Cortex of kidney (tissue), 1 donor: ENCODE measurements at places on chromosomes 5 and 9.

- DNase-seq, result no peak
Observed at GRCh38 chr9:122988920-122989621, 44.4 kb upstream of the GPR21 start.

DNA sequence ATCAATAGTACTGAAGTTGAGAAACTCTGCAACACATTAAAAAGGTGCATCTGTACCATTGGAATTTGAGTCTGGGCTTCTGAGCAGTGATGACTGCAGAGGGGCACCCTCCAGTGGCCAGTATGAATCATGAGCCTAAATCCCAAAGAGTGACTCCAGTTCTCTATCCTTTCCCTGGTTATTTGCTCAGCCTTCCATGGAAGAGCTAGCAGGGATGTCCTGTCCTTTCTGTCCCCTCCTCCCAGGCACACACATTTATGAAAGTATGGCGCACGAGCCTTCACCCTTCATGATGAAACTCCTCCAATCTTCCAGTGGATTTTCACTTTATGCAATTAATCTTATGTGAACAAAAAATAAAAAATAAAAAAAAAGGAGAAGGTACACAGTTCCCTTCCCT lies 81.0 kb downstream of the ESM1 start:
- no peak for DNase-seq

DNA sequence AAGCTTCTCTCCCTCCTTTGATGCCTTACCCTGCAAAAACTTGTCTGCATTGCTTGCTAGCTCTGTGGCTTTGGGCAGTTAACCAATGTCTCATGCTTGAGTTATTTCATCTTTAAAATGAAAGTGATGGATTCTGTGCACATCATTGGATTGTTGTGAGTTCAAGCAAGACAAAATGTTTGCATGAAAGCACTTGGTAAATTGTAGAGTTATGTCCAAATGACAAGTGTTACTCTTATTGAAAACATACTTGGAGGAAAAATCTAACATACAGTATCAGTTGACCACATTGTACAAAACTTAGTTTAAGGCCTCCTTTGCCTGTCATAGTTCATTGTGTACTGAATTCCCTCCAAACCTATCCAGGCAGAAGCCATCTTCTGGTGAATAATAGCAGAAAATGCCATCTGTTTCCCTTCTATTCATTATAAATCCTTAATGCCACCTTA lies 30.0 kb downstream of the TGFBR1 start:
- no peak for DNase-seq

DNA sequence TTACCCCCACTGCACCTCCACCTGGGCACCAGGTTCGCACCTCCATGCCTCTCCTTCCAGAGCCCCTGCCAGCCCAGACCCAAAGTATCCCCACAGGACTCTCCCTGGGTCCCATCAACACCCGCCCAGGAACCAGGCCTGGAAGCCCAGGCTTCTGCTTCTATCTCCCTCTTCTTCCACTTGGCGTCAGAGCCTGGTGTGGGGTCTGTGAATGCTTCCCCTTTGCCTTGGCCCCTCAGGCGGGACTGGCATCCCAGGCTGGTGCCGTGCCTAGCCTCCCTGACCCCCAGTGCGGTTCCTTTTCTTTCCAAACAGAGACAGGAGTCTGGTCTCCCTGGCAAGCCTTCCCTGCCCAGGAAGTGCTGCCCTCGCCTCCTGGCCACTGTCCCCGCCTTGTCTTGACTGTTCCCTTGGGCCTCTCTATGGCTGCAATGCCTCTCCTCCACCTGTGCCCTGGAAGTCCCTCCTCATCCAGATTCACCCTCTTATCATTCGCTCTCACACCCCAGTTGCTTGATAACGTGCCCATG lies 7.8 kb upstream of the TBC1D9B start:
- no peak for DNase-seq

DNA sequence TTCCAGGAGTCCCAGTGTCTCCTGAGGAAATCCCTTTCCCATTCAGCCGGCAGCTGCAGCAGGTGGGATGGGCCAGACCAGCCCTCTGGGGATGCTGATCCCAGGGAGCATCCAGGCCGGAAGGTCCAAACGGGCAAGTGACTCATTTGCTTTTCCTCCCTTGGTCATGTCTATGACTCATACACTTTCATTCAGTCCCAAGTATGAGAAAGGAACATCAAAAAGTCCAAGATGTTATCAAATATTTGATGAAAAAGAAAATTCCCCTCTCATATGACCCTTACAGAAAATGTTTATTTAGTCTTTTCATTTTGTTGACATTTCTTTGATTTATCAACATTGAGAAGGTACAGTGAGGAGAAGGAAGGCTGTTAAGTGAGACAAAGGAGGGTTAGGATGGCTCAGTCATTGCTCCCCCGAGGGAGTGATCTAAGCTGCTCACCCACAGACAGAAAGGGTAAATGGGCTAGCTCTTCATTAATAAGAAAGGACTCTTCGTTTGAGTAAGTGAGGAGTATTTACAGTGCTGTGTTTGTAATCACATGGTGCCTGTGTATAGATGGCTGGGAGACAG lies 117.6 kb upstream of the ANKRD55 start:
- no peak for DNase-seq

- DNase-seq, result no peak
Observed at GRCh38 chr5:139795074-139796001, at the start of gene PSD2. Gene PSD2, plus strand, starts transcription at chr5:139795808. Its CDS starts 13,633 bp downstream, at chr5:139809441.

GRCh38 chr5:22390888-22391287 lies 462.3 kb downstream of the CDH12 start:
- no peak for DNase-seq

DNA sequence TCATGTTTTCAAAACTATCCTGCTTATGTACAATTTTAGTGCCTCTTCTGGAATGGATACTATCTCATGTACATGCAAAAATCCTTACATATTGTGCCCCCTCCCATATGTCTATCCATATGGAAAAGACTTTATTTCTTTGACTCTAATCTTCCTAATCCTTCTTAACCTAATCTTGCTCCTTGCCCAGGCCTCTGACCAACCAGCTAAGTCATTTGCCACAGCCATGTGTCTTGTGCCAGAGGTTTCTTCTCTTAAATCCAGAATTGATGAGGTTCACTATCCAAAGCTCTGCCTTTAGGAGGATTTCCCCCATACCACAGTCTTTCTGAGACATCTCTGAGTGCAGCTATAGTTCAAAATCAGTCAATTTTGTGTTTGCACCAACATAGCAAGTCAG lies 68.9 kb upstream of the RNF180 start:
- no peak for DNase-seq

GRCh38 chr5:178165581-178165980 lies 11.9 kb upstream of the NHP2 start:
- no peak for DNase-seq

DNA sequence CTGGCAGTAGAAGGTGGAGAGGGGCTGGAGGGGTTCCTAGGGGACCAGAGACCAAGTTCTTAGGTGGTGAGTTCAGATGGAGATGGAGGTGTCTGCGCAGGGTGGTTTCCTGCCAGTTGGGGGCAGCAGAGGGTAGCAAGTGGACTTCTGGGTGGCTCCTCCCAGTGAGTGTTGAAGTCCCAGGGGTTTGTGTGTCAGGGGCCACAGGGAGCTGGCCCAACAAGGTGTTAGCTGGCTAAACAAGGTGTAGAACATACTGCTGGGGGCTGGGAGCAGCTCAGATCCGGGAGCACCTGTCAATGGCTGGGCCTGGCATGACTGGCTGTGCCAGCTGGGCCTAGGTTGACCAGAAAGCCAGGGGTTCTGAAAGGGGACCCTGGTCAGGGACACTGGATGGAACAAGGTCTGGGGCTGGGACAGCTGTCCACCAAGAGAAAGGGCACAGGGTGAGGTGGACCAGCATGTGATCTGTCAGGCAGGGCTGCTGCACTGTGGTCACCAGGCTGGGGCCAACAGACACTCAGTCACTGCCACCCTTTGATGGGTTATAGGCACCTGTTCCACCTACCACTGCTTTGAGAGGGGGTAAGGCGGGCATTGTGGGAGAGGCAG lies 35.6 kb downstream of the DAB2IP start:
- DNase-seq, result no peak

- DNase-seq, result no peak
Observed at GRCh38 chr5:172149073-172149472, 39.0 kb downstream of the STK10 start.

DNA sequence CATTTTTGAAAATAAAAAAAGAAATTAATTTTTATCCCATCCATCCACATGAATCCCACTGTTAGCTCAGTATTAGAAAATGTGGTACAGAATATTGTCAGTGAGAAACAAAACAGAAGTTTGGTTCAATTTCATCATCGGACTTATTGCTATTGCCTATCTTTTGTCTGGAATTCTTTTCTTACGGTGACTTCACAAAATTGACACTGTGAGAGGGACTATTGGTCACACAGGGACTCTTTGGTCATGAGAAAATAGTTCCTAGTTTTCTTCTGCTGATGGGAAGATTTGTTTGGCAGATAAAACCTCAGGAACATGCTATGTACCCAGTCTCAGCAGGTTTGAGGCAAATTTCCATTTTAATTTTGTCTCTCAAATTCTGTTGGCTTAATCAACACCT lies 186.2 kb upstream of the ELL2 start:
- DNase-seq, result no peak

- DNase-seq, result no peak
Observed at GRCh38 chr9:98781588-98782383, 14.6 kb downstream of the ANKS6 start.

GRCh38 chr9:18274693-18275092 lies 199.3 kb upstream of the ADAMTSL1 start:
- DNase-seq, result no peak

- no peak for DNase-seq
Observed at GRCh38 chr5:88390096-88390441, 121.4 kb upstream of the TMEM161B start.

- no peak for DNase-seq
Observed at GRCh38 chr5:113221294-113222176, 213.3 kb downstream of the TSSK1B start.

DNA sequence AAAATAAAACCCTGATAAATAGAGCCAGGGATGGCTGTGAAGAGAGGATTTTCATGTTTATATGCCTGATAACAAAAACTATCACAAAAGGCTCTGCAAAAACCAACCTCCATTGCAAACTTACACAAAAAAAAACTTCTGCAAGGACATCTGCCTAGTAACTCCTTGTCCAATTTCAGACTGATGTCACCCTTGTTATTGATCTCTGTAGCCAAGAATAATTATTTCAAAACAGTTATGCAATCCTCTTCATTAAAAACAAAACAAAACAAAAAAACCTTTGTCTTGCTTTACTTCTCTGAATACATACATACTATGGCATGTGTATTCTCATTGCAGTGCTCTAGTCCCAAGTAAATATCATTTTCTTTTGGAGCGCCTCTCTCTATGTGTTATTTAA lies 49.7 kb downstream of the PHAX start:
- no peak for DNase-seq

GRCh38 chr9:115598751-115599150 lies 480.8 kb upstream of the TNC start:
- no peak for DNase-seq

DNA sequence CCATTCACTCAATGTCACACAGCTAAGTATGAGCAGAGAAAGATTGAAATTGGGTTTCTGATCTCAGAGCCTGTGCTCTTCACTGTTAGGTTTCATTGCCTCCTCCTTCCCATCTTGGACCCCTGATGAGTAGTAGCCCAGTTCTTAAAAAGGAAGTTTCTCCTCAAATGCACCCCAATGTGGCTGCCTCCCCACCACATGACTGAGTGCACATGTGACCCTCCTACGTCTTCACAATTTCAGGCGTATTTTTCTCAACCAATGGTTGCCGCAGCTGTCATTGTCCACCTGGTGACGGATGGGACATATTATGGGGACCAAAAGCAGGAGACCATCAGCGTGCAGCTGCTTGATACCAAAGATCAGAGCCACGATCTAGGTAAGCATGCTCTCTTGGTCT lies 178.5 kb downstream of the PAPPA start:
- no peak for DNase-seq

GRCh38 chr5:97085459-97086181 lies 56.8 kb downstream of the LIX1 start:
- DNase-seq, result no peak

GRCh38 chr5:153598099-153598498 lies 107.6 kb downstream of the GRIA1 start:
- no peak for DNase-seq

- DNase-seq, result no peak
Observed at GRCh38 chr9:95008151-95008771, 281.8 kb downstream of the AOPEP start.

DNA sequence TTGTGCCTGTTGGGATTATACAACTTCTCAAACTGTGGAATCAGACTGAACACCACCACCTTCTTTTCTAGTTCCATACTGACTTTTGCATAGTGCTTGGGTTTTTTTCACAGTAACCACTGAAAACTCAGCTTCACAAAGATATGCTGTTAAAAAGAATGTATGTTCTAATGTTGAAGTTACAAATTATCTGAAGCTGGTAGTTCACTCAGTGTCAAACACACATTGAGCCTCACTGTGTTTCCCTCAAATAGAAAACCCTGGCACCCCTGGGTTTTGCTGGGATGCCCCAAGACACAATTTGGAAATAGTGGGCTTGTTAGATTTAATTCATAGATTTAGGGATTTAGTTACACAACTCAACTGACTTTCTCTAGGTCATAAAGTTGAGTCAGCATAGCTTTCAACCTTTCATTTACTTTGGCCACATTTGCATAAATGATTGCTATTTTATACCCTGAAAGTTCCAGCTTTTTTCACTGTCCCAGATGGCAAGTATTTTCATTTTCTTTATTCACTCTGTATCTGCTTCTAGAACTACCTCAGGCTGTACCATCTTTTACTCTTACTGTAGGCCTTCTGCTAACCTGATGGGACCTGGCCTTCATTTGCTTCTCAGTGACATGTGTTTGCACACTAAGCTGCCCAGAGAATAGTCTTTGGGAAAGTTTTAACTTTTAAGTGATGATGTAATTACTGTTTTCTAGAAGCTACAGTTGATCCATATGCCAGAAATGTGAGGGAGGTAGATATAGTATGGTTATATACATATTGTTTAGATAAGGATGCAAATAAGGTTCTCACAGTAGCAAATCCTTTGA lies 115.1 kb downstream of the CDC42SE2 start:
- no peak for DNase-seq

GRCh38 chr5:149628221-149628620 lies 46.9 kb downstream of the ARHGEF37 start:
- no peak for DNase-seq

GRCh38 chr5:180563994-180564393 lies 27.3 kb downstream of the SCGB3A1 start:
- no peak for DNase-seq

DNA sequence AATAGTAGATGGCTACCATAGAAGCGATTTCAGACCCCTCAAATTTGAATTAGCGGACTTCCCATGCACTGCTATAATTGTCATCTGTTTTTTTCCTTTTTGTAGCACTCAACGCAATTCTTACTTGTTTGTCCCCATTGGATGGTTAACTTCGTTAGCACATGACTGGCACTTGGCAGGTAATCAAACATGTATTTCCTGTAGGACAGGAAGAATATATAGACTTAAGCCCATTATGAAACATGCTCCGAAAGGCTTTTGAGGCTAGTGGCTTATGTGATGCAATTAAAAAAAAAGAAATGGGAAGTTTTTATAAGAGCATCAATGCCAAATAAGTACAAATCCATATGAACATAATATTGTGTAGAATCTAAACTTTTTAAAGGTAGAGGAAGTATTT lies 301.2 kb downstream of the PSAT1 start:
- no peak for DNase-seq

DNA sequence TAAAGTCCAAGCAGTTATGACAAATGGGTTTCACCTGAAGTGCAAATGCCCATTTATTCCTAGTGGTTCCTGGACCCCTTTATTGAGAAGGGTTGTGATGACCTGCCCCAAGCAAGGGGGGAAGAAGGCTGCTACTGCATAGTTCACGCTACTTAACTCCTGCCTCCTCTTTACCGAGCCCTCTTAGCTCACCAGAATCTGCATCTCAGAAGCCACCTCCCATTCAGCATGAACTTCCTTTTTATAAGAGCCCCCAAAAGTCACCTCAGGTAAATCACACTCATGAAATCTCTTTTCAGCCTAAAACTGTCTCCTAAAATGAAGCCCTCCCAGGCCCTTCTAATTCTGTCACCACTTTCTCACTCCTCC lies 26.6 kb upstream of the C9orf72 start:
- DNase-seq, result no peak
